COR-L47 (cell line): ENCODE measurements at places on chromosomes 6 and 20.

- DNase-seq, result no peak
Observed at GRCh38 chr20:3658716-3659491, 4.3 kb downstream of the GFRA4 start.

- no peak for DNase-seq
Observed at GRCh38 chr20:48638546-48638945, 189.3 kb downstream of the PREX1 start.

GRCh38 chr6:88764081-88764480, 199.3 kb downstream of the RNGTT start:
- DNase-seq, result no peak

- DNase-seq, result no peak
Observed at GRCh38 chr6:131107151-131107550, 28.1 kb upstream of the AKAP7 start.

DNA sequence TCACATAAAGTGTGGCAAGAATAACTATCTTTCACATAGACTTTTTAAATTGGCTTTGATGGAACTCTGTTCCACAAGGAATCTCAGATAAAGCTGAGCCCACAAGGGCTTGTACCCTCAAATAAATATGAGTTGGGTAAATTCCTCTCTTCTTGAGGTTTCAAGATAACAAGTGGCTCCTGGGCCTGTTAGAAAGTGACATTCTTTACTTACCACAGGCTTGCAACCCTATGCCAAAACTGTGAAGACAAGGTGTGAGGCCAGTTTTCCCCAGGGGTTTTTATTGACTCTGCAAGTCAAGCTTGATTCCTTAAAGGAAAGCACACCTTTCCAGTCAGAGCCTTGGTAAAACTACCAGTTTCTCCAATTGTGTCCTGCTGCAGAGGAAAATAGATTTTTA, 664.8 kb upstream of the GJE1 start:
- DNase-seq, result no peak

DNA sequence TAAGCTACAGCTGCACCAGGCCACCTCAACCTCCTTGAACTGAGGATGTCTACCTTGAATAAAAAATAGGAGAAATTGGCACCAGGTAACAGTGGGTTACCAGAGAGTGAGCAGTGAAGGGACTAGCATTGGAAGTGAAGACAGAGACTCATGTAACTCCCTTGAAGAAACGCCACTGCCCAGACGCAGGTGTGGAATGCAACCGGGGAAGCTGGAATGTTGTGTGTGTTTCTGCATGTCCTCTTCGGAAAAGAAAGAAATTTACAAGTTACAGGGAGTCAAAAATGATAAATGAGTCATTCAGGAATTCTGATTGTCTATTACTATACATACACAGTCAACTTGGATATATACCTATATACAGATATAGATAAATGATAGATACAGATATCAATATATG, 514.7 kb upstream of the AGPAT4 start:
- no peak for DNase-seq

DNA sequence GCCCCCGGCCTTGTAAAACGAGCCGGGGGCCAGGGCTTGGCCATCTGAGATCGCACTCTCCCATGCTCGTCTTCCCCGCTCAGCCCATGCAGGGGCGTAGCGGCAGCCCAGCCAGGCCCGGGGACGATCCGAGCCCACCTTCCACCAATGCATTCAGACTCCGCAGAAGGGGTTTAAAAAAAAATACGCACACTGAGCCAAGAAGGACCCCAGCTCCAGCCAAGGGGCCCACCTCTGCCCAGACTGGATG, 320 bp downstream of the GSTA4 start:
- DNase-seq, result peak; percentile 48

DNA sequence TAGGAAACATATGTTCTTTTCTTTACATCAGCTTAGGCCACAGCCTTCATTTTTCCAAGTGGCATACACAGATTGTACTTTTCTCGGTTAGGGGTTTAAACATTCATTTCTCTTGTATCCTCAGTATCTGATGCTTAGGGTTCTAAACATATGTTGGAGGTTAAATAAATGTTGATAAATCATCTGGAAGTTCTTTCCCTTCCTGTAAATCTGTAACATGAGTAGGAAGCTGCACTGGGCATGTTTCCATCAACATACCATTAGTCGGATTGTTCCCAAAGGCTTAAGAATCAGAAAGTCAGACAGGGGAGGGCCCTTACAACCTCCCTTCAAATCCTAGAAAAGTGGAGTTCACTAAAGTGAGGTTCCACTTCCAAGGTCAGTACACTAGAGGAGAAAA, 54.8 kb upstream of the BCLAF1 start:
- no peak for DNase-seq

- DNase-seq, result no peak
Observed at GRCh38 chr6:116277124-116277523, 2.6 kb downstream of the TSPYL1 start.

GRCh38 chr20:36792422-36792821, 18.9 kb upstream of the DSN1 start:
- DNase-seq, result peak; percentile 65

DNA sequence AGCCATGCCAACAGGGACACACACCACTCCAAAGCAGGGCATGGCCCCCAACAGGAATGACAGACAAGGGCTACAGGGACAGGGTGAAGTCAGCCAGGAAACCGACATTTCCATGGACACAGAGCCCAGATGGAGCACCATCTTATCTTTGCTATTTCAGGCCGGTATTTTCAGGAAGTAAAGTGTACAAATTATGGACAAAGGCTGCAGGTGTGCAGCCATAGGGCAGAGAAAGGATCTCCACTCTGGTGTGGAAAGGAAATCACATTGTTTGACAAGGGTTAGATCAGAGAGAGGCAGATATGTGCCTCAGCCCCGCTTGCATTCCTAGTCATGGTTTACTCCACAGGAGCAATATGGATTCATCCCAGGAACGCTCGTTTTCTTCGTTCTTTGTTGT, 81.7 kb upstream of the SLC22A23 start:
- DNase-seq, result no peak

DNA sequence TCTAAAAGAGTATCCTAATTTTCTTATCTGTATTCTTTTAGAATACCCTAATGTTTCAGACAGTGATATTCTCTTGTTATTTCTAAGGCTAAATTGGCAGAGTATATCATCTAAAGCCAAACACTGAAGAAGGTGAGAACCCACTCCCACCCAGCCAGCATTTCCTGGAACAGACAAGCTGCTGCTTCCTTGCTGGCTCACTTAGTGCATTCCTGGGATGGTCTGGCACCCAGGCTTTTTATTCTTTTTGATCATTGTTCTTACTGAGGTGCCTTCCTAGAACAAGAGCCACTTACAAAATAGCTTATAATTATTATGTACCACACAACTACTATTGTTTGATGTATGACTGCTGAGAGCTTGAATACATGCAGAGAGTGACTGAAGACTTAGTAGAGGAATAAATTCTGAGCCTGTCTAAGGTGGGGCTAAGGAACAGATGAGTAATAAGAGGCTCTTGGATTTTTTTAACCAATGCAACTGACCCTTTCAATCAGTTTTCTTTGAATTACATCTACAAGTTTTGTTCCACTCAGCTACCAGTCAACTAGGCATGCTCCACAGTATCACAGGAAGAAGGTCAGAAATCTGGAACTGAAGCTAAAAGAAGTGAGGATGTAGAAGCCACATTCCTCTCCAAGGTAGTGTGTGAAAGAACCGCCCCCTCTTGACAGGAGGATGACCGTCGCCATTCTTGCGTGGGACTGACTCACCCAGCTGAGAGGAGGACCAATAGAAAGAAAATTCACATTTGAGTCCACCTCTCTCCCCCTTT, 30.1 kb downstream of the PRPH2 start:
- no peak for DNase-seq

DNA sequence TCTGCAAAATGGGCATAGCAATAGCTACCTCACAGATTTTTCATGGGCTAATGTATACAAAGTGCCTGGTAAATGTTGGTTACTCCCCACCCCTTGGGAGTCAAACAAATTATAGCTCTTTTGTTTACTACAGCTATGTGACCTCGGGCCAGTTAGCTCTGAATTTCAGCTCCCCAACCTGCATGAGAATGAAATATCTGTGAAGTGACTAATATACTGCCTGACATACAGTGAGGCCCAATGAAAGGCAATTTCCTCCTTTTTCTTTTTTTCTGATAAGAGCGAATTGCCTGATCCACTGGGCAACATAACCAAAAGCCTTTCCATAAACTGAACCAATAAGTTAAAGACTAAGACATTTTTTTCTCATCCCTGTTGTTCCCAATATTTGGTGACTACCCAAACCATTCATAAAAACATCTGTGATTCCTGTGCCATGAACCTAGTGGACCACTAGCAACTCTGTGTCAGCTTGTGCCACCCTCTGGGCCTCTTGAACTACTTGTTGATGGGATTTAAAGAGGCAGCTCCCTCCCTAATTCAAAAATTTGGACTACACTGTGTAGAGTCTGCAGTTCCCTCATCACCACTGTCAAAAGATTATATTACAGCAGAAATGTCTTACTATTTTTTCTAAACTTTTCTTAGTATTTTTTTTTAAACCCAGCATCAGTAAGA, 91.9 kb upstream of the TMEM30A start:
- no peak for DNase-seq

- DNase-seq, result no peak
Observed at GRCh38 chr20:32442630-32443373, 84.7 kb downstream of the ASXL1 start.

DNA sequence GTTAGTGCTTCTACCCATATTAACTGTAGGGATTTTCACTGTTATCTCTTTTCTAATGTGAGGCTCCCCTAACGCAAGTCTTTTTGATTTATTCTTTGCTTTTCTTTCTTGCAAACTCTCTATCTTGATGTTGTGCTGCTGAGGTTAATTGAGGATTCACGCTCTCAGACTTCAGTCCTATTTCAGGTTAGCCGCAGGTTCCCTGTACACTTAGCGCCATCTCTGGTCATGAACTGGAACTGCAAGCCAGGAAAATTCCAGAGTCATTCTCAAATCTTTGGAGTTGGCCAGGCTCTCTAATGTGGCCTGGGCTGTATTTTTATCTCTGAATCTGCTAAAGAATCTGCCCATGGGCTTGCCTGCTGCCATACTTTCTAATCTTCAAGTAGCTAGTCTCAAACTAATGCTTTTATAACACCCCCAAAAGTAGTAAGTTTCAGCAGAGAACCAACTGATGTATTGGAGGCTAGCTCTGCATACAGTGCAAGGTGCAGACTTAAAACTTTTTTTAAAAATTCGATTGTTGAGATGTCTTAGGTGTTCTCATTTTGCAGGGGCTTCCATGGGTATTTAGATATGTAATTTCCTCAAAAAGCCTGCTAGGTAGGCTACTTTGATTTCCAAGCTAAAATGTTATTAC, 91.1 kb upstream of the OPRM1 start:
- peak; percentile 2 for DNase-seq

- no peak for DNase-seq
Observed at GRCh38 chr6:49299279-49299678, 163.8 kb downstream of the MMUT start.

- DNase-seq, result no peak
Observed at GRCh38 chr6:149862922-149863697, 1.0 kb downstream of the LRP11 start.

DNA sequence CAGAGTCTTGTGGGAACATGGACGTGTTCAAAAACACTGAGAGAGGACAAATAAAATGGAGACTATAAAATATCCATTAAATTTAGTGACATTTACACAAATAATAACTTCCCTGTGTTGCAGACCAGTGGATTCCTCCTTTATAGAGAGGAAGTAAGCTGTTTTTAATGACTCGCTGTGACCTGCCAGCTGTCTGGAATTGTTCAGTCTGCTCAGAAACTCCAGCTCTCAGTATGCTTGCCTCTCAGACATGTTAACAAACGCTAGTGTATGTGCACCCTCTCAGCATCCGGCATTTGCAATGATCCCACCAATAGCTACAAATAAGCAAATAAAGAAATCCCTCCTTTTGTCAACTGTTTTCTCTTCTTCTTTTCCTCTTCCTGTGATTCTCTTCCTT, 158.0 kb upstream of the TCF21 start:
- DNase-seq, result no peak

GRCh38 chr6:26312501-26313397, 52.2 kb upstream of the BTN3A2 start:
- peak; percentile 76 for DNase-seq

DNA sequence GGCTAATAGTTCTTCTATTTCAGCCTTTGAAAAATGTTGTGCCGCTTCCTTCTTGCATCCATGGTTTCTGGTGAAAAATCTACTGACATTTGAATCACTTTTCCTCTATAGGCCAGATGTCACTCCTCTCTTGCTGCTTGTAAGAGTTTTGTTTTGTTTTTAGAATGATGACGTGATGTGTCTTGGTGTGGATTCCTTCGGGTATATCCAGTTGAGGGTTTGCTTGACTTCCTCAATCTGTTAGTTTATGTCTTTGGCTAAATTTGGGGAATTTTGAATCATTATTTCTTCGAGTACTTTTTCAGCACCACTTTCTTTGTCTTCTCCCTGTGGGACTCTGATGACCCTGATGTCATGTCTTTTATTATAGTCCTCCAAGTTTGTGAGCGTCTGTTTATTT, 175.5 kb downstream of the MYLK4 start:
- DNase-seq, result no peak

- no peak for DNase-seq
Observed at GRCh38 chr20:312866-313265, 12.5 kb upstream of the SOX12 start.

DNA sequence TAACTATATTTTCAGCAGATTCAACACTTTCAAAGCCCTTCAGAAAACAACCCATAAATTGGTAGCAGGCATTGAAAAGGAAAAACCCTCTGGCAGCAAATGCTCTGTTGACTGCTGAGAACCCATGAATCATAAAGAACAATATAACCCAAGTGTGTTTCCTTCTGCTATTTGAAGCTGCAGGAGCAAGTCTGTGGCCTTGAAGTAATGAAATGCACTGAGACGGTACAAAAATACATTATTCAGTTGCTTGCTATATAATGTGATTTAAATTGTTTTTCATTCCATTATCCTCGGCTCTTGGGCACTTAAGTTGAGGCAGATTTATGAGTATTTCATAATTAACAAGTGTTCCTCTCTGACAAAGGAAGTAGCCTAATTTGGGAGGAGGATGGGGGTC, 40.6 kb upstream of the SAMD5 start:
- no peak for DNase-seq
